ENCODE measurements at places on chromosomes 7 and 10. TPM values are rescaled to one million over a fixed set of nuclear protein-coding genes. Genes with fewer than 3 reads are reported as not detected.

GRCh38 chr7:45709168-45710042 lies 135.2 kb downstream of the ADCY1 start:
- DNase-seq: peak; percentile 76

OR2A42 gene
- 0.14 TPM for total RNA-seq

- no peak for DNase-seq
Measured at GRCh38 chr7:44391746-44392617, 66.6 kb upstream of the CAMK2B start.

AKR1D1 gene
- total RNA-seq: not detected

LRIT1 gene
- total RNA-seq: not detected

GRCh38 chr10:59085711-59086502 lies 90.5 kb upstream of the PHYHIPL start:
- DNase-seq: no peak
